ENCODE measurements at places on chromosomes 16 and 17.

DNA sequence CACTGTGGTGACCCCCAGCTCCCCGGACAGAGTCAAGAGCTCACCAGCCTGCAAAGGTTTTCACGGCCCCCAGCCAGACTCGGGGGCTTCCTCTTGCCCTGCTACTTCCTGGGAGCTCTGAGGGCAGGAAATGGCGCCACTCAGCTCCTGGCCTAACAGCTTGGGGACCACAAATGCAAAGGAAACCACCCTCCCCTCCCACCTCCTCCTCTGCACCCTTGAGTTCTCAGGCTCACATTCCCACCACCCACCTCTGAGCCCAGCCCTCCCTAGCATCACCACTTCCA, 375 bp upstream of the SPN start:
- DNase-seq = no peak

DNA sequence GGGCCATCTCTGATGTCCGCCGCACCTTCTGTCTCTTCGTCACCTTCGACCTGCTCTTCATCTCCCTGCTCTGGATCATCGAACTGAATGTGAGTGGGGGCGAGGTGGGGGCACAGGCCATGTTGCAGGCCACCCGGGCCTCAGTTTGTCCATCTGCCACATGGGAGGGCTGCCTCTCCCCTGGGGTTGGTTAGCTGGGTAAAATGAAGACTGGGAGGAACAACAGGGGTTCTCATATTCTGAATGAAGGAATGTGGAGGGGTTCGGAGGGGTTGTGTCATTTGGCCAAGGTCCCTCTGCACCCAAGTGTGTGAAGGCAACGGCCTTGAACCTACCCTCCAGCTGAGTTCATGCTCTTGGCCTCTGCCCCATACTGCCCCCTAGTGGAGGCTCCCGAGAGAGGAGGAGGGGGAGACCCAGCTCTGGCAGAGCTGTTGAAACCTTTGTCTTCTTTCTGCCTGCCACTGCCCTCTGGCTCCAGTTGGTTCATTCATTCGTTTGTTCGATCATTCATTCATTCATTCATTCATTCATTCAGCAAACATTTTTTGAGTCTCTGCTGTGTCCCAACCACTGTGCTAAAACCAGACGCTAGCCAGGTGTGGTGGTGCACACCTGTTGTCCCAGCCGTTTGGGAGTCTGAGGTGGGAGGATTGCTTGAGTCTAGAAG, 11.4 kb upstream of the TCAP start:
- DNase-seq = peak; percentile 70

DNA sequence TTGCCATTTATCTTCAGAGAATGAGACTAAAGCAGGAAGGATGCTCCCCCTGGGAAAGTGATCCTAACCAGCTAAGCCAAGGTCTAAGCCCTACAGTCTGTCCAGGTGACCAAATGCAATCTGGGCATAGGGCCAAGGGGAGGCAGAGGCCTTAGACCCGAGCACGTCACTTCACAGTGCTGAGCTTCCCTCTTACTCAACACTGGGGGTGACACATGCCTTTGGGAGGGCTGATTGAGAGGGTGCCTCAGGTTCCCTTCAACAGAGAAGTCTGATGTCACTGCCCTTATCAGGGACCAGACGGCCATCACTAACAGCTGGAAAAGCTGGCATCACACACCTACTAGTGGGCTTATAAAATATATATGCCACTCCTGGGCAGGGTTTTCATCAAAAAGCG, 4.0 kb downstream of the CIAO2B start:
- no peak for DNase-seq

- no peak for DNase-seq
Observed at GRCh38 chr17:44105483-44105882, 18.0 kb downstream of the HDAC5 start.

Measured in posterior cingulate gyrus (tissue), 11 donors.